ENCODE measurements at places on chromosomes 3 and 15.

- no peak for DNase-seq
Measured at GRCh38 chr15:24916305-24917009, 38.3 kb upstream of the SNRPN start.

- DNase-seq, result no peak
Measured at GRCh38 chr3:17336291-17336690, 406.1 kb downstream of the TBC1D5 start.

DNA sequence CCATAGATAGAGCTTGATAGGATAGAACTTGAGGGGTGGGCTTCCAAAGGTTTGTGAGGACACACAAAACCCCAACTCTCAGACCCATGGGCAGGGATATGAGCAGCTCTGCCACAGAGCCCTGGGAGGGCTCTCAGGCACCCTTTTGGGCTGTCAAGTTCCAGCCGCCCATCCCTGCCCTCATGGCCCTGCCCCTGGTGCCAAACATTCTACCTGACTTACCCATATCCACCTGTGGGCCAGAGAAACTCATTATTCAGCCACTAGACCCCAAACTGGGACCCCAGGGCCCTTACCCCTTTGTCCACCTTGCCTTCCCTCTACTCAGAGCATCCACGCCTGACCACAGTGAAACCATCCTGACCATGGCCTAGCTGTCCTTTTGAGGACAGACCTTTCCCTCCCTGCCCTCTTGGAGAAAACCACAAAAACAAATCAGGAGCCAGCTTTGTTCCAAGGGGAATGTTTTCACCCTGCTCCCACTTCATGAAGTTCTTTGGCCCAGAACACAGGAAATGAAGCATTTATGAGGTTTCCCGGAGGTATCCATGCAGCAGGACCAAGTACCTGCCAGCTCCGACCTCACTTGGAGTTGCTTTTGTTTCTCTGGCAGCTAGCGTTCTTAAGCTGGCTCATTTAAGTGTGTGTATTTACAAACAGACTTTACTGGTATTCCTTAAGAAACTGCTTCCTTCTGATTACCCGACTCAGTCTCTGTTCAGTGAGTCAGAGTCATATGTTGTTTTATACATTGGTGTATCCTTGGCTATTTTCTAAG lies 34.2 kb upstream of the GALNT15 start:
- DNase-seq, result no peak

- no peak for DNase-seq
Measured at GRCh38 chr3:80542456-80542855, 774.7 kb upstream of the ROBO1 start.

DNA sequence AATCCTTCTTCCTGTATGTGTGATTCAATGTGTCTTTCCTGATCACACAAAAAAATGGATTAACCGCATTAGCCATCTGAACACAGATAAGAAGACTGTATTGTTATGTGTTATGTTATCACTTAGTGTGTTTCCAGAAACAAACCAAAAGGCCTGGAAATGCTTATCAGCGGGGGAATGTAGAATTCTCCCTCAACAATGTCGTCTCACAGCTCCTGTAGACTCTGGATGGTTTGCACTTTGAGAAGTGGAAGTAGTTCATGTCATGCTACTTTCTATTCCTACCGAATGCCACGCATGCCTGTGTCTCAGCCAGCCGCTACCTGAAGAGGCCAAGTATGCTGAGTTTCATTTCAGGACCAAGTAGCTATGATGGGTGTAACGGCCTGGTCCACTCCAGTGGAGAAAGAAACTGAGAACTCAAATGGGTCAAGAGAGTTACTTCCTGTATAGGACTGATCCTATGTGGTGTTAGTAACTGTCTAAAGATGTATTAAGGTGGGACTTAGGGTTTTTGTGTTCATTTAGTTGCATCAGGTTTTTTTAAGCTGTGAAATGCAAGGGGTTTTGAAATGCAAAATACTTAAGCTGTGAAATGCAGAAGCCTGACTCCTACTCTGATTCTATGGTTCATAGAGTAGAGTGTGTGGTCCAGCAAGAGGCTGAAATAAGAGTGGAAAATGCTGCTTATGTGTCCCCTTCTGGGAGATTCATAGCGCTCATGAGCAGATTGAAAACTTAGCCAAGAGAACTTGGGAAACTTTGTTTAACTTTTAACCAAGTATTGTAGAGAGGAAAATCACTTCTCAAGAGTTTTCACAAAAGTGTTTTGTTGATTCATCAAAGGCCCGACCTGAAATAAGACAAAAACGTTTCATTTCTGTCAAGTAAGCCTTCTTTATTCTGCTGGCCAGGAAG lies 118.5 kb upstream of the LMOD3 start:
- no peak for DNase-seq

DNA sequence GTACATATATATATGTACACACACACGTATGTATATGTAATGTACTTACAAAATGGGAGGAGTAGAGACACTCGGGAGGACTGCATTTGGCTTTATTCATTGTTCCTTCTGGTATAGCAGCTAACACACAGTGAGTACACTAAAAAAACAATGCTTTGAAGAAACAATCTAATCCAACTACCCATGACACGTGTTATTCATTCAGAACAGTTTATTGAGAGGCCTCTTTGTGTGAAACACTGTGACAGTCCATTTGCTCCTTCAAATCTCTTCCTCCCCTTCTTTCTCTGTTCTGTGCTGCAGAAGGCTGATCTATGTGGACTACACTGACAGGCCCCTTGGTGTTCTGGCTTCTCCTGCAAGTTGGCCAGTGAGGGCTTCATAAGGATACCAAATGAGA lies 1075.9 kb upstream of the CFAP20DC start:
- no peak for DNase-seq

DNA sequence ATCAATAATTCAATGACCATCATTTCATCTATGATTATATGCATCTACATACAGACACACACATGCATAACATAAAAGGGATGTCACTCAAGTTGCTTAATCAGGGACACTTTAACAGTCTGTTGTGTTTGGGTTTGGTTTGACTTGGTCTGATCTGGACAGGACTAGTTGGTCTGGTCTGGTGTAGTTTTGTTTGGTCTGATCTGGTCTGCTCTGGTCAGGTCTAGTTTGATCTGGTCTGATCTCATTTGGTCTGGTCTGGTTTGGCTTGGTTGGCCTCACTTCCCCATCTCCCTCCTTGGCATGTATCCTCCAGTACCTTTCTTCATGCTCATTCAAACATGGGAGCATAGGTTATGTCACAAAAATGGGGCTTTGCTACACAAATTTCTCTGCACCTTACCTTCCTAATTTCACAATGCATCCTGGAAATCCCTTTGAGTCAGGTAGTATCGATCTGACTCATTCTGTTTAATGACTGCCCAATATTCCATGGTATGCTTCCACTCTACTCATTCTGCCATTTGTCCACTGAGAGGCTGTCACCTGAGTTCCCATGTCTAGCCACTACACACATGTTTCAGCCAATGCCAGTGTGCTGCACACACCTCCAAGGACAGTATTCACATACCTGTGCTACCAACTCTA lies 73.0 kb upstream of the TPM1 start:
- DNase-seq, result no peak

DNA sequence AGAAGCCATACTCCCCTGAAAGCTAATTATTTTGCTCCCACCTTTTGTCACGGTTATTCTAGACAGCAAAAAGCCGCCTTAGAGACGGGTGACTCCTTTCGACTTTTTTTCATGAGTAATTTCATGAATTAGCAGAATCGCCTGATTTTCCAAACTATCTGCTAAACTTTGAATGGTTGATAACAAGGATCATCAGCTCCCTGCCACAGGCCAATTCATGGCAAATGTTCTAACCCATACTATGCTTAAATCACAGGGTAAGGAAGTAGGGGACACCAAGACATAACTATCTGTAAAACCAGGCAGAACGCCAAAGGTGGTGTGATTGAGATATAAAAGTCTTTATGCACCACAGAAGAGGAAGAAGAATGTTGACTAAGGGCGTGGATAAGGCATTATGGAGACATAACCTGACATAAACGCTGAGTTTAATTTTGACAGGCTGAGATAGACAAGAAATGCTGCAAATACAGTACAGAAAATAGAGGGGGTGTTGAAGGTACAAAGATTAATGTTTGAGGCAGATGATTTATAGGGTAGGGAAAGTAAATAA lies 891 bp upstream of the DMXL2 start:
- DNase-seq, result no peak

DNA sequence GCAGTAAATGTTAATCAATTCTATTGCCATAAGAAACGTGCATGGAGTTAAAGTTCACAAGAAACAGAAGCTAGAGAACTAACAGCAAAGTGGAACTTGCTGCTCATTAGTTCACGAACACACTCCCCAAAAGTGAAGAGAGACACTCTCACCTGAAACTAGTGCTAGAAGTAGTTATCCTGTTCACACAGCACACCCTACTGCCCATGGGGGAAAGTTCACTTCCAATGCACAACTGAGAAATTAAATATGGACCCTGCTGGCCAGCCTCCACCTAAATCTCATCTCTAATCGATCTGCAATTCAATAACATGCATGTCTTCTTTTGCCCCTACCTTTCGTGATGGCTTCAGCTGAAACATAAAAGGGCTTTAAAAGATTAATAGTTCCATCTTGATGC lies 39.4 kb upstream of the FRMD4B start:
- DNase-seq, result peak; percentile 13

DNA sequence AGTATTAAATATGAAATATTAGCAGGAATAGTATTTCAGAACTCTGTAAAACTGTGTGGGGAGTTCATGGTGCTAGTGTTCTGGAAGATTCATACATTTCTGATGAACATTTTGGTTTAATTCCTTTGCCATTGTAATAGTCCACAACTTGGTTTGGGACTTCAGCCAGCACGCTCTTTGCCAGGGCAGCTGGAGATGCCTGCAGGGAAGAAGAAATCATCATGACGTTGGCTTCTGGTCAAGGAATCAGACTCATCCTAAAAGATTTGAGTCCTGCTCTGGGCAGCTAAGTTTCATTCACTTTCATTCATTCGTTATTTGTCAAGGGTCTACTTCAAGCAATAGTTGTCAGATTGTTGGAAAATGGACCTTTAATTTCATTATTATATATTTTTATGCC lies 32.4 kb upstream of the MRPL3 start:
- DNase-seq, result no peak
